Mesendoderm (in vitro differentiated cells): ENCODE measurements at places on chromosomes 6 and 20.

GRCh38 chr6:56199956-56200355 is 47.4 kb downstream of the COL21A1 start:
- DNase-seq, result no peak

DNA sequence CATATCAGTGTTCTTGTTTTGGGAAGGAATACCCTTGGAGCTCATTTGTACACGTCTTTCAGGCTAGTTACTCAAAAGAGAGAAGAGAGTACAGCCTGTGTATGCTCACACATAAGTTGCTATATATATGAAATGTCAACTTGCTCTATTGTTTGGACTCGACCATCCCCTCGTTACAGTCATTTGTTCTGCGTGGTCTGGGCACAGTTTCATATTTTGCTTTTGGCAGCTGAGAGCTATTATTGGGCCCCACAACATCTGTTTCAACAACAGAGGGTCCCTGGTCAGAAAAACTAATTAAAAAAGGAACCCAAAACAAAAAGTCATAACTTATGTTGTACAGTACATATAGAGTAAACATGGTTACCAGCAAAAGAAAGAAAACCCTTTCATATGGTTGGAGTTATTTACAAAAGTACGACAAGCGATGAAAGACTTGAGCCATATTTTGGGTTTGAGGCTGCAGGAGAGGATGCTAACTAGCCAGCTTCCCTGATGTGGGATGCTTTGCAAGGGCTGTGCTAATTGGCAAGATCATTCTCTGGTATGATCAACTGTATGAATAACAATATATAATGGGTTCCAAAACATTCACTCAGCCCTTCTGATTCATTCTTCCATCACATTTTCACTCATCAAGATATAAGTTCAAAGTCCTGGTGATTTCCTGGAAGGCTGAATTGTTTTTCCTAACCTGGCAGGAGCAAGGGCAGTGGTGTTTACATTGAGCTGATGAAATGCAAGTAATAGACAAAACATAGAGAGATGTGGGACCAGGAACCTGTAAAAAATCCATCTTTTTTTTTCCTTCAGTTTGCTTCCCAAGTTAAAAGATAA is 137.9 kb downstream of the RPS12 start:
- DNase-seq, result no peak

GRCh38 chr20:5974531-5974930 is 24.1 kb downstream of the MCM8 start:
- DNase-seq, result no peak

GRCh38 chr6:151239603-151240035 is at the start of gene AKAP12:
Gene AKAP12 (plus strand): TSS chr6:151239967. CDS start chr6:151240563, 596 bp downstream.
- peak; percentile 88 for DNase-seq

DNA sequence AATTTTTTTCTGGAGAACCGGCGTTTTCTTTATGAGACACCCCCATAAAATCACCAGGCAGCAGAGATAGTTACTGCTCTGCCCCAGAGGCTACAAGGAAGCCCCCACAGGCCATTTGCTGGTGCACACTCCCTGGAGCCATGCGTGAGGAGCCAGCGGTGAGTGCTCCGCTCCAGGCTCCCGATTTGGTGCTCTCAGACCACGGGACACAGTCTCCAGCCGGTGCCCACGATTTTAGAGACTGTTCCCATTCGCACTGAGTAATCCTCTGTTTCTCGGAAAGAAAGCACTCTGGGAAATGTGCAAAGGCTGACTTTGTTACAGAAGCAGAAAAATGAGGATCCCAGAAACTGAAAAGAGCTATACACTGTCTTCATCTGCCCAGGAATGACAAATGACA is 104.9 kb downstream of the RNASET2 start:
- no peak for DNase-seq

- no peak for DNase-seq
These were observed 12.4 kb downstream of the SLC52A3 start for GRCh38 chr20:755941-756340.

DNA sequence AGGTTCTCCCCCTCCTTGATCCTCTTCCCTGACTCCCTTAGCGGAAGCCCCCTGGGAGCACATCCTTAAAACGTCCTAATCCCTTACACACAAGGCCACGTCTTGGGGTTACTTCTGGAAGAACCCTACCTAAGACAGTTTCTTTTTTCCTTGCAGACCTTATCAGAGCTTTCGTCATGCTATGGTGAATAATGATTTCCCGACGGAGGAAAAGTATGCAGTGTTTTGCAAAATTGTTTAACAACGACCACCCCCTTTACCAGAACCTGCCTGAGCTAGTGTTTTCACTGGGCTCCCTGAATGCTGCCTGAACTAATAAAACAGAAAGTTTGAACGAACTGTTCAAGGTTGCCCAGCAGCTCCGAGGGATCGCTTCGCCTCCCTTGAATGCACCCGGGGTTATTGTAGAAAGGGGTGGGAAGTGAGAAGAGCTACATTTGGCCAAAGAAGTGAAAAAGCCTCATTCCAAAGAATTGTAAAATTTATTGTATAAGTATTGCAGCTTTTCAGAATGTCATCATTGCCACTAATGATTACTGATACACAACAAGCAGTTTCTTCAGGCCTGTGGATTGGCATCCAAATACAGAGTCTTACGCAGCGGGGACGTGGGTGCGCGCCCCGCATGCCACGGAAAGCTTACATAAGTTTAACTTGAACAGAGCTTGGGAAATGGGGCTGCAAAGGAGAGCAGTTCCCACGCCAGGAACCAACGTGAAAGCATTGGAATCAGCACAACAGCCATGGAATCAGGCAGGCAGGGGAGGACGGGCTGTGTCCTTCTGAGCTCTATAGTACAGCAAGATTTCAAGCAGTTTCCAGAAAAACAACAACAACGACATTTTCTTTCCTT is 27.9 kb upstream of the ZBP1 start:
- no peak for DNase-seq

DNA sequence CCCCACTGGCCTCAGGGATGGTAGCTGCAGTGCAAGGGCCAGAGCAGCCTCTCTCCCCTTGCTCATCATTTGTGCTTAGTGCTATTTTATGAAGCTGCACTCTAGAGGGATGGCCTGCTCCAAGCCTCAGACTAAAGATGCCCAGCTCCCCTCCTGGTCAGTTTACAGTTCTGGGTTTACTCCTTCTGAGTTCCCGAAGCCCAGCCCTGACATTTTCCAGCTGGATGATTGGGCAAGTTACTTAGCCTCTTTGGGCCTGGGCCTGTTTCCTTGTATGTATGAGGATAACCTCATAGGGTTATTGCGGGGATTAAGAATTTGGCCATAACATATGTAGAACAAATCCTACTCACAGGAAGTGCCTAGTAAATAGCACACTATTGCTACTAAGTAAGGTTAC is 31.8 kb upstream of the EMILIN3 start:
- no peak for DNase-seq

- no peak for DNase-seq
These were observed 55.4 kb upstream of the BMP2 start for GRCh38 chr20:6711951-6712649.

GRCh38 chr20:47785854-47786764 is 828 bp upstream of the SULF2 start:
- DNase-seq, result peak; percentile 80

DNA sequence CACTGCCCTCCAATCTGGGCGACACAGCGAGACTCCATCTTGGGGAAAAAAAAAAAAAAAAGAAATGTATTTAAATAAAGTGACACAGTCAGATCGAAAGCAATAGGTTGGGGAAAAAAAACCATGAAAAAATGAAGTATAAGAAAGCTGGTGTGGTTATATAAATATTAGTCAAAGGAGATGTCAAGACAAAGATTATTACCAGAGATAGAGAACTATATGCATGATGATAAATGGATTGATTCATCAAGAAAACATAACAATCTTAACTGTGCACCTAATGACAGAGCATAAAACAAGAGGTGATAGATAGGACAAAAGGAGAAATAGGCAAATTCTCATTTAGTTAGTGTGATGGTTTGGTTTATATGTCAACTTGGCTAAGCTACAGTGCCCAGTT is 146.9 kb upstream of the AHI1 start:
- no peak for DNase-seq

GRCh38 chr6:1604158-1605003 is 5.3 kb upstream of the FOXC1 start:
- DNase-seq, result peak; percentile 77

- DNase-seq, result peak; percentile 35
These were observed 54.8 kb downstream of the MEI4 start for GRCh38 chr6:77707603-77708002.

DNA sequence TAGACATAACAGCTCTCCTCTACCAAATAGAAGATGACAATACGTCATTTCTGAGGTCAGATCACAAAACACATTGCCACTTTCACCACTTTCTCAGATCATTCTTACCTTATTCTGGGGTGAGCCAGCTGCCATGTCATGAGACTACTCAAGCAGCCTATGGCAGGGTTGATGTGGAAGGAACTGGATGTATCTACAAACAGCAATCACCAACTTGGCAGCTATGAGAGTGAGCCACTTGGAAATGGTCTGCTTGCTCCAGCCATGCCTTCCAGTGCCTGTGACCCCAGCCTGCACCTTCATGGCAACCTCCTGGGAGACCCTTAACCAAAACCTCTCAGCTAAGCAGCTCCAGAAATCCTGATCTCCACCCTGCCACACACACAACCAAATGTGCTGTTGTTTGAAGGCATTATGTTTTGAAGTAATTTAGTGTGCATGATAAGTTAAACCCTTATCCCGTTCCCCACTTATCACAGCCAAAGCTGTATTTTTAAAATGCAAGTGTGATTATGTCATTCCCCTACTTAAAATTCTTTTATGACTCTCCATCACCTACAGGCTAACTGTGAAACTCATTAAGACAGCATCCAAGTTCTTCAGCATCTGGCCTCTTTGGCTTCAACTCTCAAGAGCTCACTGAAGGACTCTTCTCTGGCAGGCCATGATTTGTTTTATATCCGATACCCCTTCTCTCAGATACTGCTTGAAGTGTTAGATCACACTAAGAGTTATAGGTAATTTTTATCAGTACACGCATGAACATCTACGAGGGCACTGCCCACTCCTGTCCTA is 150.6 kb downstream of the LY86 start:
- no peak for DNase-seq

- DNase-seq, result no peak
These were observed 82.0 kb downstream of the SMPDL3A start for GRCh38 chr6:122871079-122871478.

DNA sequence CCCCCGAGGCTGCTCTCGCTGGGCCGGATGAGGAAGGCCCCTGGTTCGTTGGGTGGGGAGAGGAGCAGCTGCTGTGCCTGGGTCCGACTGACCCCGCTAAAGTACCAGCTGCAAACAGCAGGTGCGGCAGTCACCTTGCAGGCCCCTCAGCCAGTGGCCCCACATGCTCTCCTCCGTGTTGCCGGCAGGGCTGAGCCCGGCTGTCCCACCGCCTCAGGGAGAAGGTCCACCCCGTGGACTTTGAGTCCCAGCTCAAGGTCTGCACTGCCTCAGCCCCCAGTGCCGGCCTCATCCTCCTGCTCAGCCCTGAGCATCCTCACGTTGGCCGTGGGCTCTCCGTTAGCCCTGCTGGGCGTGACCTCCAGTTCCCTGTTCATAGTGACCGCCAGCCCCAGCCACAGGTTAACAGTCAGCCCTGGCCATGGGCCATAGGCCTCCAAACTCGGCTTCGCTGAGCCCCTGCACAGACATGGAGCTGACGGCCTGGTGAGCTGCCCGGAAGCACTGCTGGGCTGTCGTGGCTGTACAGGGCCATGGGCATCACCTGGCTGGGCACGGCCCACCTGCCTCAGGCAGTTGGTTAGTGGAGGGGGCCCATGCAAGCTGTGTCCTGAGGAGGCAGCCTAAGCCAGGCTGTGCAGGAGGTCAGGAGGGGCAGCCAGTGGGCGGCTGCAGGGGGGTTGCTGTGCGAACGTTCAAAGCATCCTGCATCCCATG is 3.1 kb downstream of the SRMS start:
- DNase-seq, result no peak

GRCh38 chr20:62586799-62587198 is 55.5 kb upstream of the SLCO4A1 start:
- no peak for DNase-seq

GRCh38 chr6:140966676-140967075 is 1166.0 kb upstream of the GJE1 start:
- DNase-seq, result no peak

GRCh38 chr6:14863902-14864850 is 381.7 kb upstream of the JARID2 start:
- peak; percentile 55 for DNase-seq

GRCh38 chr6:18425218-18425617 is 38.1 kb downstream of the RNF144B start:
- DNase-seq, result peak; percentile 23

GRCh38 chr6:129583866-129584265 is 126.1 kb downstream of the ARHGAP18 start:
- no peak for DNase-seq

DNA sequence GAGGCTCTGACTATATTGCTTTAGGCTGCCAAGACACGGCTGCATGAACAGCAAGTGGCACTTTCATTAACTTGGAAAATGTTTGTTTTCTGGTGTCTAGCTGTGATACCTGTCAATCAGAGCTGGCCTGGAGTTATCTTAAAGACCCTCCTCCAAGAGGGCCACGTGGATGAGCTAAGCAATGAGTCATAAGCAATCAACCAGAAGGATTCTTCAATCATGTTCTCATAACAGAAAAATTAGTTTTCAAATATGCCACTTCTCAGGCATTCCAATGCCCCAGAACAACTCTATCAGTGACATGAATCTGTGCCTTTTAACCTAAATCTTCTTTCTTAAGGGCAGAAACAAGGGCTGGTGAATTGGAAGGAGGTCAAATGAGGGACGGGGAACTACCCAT is 283.0 kb downstream of the HTR1B start:
- DNase-seq, result peak; percentile 15

DNA sequence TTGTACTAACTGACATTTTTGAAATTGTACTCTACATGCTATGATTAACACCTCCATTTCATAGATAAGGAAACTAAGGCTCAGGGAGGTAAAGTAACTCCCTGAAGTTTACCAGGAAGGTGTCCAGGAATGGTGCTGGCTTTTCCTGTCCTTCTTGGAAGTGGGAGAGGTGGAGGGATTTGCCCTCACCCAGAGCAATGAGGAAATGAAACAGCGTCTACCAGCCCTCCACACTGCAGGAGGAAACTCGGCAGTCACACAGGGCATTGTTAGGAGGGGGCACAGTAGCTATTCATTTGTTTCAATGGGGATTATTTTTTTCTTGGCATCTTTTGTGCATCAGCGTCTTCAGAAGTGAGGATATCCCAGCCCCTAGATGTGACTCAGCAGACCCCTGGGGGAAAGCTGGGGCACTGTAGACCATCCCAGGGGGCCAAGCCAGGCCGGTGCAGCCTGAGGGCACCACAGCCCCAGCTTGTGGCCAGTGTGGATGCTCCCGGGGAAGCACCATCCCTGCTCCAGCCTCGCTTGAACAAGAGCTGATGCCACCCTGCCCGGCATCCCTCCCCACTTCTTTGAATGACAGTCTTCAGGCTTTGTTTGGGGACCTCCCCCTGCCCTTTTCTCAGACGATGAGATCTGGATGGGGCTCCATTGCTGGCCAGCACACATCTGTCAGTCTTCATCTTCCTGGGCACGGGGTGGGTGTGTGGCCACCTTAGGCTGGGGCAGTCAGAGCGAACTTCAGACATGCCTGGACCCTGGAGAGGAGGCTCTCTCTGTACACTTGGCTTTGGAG is 224.4 kb upstream of the PMEPA1 start:
- no peak for DNase-seq

GRCh38 chr6:157510323-157511188 is 129.6 kb downstream of the ZDHHC14 start:
- DNase-seq, result no peak
